ENCODE measurements at places on chromosomes 3 and 15. TPM values are rescaled to one million over a fixed set of nuclear protein-coding genes. Genes with fewer than 3 reads are reported as not detected.

TMEM158 gene
- total RNA-seq, result 2.1 TPM

GPR62 gene
- not detected for total RNA-seq

- no peak overlapping the region for H3K4me3 ChIP-seq
- no peak for DNase-seq
- no peaks in the 10 kb centered on the region for H3K36me3 ChIP-seq
- peak overlapping the region; percentile 18 for H3K27ac ChIP-seq
- H3K27me3 ChIP-seq, result no peaks in the 10 kb centered on the region
- H3K4me1 ChIP-seq, result peaks cover 18% of the 10 kb centered on the region
Observed at GRCh38 chr15:62506217-62506805, 341.2 kb upstream of the C2CD4B start.

DNA sequence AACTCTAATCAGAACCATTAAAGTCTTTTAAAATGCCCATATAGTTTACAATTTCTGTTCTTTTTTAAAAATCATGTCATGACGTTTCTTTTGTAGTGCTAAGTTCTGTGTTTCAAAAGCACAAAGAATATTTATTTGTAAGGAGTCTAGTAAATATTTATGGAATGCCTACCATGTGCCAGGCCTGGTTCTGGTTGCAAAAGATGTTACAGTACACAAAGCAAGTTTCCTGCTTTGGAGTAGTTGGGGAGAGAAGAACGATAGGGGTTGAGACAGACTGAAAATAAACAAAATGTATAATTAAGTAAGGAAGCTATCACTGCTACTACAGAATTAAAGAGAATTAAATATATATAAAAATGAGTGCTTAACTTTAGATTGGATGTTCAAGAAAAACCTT lies 86.8 kb upstream of the CMSS1 start:
- no peak overlapping the region for H3K4me3 ChIP-seq
- no peaks in the 10 kb centered on the region for H3K27me3 ChIP-seq
- DNase-seq, result no peak
- no peak overlapping the region for H3K27ac ChIP-seq

Data from upper lobe of right lung (tissue), 1 donor.